ENCODE measurements at places on chromosomes 4 and X. TPM values are rescaled to one million over a fixed set of nuclear protein-coding genes. Genes with fewer than 3 reads are reported as not detected.

CITED1 gene
- 26.8 TPM for total RNA-seq

TBC1D19 gene
- 17.5 TPM for total RNA-seq

GAGE1 gene
- total RNA-seq, result not detected

GLRB gene
- total RNA-seq, result 8.9 TPM

PCDH10 gene
- 0.31 TPM for total RNA-seq

FOXR2 gene
- total RNA-seq, result not detected

IBSP gene
- not detected for total RNA-seq

DCTD gene
- total RNA-seq, result 49.2 TPM

SPANXD gene
- not detected for total RNA-seq

All from muscle of leg (tissue), 16 donors.